ENCODE measurements at places on chromosomes 3 and 15. TPM values are rescaled to one million over a fixed set of nuclear protein-coding genes. Genes with fewer than 3 reads are reported as not detected.

GRCh38 chr3:194315965-194316361, 35.2 kb downstream of the CPN2 start:
- DNase-seq: no peak

The TMEM41A gene
- 33.6 TPM for total RNA-seq

The BMF gene
- 2.1 TPM for total RNA-seq

DNA sequence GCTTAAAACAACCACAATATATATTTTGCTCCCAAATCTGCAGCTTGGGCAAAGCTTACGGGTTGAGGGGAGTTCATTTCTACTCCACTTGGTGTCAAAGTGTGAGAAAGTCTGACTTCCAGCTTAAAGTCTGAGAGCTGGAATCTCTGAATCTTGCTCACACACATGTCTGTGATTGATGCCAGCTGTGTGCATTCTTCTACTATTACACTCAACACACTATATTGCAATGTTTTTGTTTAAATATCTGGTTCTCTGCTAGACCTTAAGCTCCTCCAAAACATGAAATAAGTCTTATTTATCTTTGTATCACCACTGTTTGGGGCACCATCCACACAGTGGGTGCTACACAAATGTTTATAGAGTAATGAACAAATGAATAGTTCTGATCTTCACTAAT, 36.7 kb upstream of the SECISBP2L start:
- no peak for DNase-seq

The EFCC1 gene
- 0.80 TPM for total RNA-seq

- no peak for DNase-seq
These were observed 59.4 kb upstream of the TIMP4 start for GRCh38 chr3:12218161-12218560.

DNA sequence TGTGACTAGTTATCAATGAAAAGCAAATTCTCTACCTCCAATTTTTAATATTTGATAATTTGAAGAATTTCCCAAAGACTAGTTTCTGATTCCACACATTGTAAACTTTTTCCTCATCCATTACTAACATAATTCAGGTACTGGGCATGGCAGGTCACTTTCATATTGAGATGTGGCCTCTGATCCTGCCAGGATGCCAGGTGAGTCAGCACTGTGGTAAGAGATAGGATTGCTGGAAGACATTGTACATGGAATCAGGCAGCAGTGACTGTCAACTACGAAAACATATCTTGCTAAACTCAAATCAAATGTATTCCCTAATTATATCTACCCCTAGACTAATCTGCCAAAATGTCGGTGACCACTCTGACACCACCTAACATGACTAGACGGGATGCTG, 33.2 kb upstream of the POU1F1 start:
- no peak for DNase-seq

The ASB14 gene
- not detected for total RNA-seq

The RETNLB gene
- total RNA-seq: not detected

GRCh38 chr15:38992930-38993329, 428.3 kb upstream of the RASGRP1 start:
- DNase-seq: no peak

GRCh38 chr15:99324082-99324620, 72.9 kb downstream of the LRRC28 start:
- DNase-seq: no peak

DNA sequence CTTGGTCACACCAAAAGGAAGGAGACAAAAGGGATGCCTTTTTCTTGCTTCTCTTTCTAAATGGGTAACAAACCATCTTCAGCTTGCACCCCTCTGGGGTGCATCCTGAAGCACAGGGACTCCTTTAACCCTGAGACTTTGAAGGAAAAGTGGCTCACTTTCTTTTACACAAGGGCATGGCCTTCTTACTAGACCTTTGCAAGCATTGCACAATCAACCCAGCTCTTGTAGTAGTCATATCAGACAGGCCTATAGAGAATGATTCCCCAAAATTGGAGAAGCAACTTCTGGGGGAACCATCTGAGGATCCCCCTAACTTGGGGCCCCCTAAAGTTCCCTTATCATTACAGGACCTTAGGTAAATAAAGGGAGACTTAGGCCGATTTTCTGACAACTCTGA, 56.1 kb upstream of the GK5 start:
- DNase-seq: no peak

The MNS1 gene
- not detected for total RNA-seq

DNA sequence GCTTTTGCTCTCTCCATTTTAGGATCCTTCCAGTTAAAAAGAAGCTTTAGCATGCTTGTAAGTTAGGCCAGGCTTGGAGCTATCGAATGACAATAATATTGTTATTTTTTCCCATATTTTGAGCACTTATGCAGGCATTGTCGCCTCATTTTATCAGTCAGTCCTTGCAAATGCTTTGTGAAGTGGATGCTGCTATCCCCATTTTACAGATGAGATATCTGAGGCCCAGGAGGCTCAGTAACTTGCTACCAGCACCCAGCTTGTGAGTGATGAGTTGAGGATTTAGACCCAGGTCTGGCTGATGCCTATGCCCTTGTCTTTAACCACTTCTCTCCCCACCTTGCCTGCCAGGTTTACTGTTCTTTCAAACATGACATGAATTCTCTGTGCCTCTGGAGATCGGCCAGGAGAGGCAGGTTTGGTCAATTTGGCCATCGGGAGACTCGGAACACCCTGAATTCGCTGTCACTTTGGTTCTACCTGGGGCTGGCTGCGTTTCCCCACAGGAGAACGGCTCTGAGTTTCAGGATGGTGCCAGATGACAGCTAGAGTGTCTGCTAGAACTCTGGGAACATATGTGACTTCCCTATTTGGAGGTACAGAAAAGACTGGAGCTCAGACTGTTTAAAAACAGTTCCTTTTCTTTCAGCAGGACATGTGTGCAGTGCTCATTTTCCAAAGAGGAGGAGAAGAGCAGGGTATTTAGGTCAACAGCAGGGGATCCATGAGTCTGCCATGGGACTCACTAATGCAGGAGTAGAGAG, 25.5 kb upstream of the ZNF710 start:
- no peak for DNase-seq

DNA sequence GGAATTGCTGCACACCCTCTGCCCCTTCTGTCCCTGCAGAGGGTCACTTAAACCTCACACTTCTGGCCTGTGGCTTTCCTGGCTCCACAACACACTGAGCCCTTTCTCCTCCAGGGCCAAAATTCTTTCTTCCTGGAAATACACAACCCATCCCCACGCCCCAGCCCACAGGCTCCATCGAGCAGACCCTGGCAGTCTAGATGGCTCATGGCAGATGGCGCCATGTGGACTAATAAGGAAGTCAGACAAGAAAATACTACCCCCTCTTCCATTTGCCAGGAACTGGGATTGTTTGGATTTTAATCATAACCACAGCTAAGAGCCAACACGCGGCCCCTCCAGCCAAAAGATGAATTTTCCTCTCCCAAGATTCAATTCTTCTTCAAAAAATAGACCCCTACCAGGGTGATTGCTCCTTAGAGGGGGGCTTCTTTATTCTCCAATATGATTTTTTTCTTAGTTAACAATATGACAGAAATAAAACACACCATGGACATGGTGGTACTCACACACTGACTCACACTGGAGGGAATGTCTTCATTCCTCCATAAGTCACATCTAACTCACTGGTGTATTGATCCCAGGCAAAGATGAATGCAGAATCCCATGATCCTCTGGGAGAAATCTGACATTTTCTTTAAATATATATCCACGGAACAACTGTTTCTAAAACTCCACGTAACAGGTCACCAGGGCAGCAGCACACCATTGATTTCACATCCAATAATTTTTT, 111.5 kb downstream of the NTRK3 start:
- no peak for DNase-seq

The TUBGCP4 gene
- 12.3 TPM for total RNA-seq

DNA sequence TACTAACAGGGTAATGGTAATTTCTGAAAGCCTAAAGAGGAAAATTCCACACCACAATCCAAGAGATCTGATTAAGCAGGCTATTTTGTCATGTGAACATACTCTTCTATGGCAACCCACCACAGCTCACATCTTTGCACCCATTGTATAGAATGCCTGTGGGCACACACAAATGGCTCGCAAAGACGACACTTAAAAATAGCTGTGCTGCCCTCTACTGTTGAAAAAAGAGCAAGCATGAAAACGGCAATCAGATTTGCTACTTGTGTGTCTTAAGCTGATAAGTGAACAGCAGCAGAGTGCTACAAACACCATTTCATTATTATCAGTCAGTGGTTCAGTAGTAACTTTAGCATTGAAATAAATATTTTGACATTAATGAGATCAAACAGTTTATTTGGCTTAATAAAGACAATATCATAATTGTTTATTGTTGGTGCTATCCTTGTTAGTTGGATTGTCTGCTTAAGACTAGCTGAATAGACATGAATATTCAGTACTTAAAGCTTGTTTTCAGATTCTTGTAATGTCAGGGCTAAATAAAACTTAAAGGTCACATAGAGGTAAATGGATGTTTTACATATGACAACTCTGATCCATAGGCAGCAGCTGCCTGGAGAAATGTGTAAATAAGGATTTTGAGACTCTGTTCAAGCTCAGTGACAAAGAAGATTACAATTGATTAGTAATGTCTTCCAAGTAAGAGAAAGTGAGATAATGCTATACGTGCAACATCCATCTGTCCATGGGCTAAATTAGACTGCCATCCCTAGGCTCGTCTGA, 199.1 kb downstream of the LRRN1 start:
- DNase-seq: no peak

The CCRL2 gene
- 0.32 TPM for total RNA-seq

DNA sequence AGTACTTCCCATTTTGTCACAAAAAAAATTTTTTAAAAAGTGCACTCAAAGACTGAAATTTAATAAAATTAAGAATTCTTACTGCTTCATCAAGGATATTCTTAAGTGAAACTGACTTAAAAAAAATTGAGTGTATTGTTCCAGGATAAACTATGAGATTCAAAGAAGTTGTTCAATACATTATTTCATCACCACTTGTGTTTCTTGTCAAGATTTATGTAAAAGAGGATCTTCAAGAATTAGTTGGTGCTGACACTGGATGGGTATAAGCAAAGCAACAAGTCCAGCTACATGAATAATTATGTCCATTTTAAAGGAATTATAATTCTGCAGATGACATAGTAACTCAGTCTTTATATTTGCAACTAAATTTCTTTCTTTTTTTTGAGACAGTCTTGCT, 4.3 kb upstream of the AP4E1 start:
- no peak for DNase-seq

GRCh38 chr15:25178835-25179672, 224.3 kb downstream of the SNRPN start:
- DNase-seq: peak; percentile 6

DNA sequence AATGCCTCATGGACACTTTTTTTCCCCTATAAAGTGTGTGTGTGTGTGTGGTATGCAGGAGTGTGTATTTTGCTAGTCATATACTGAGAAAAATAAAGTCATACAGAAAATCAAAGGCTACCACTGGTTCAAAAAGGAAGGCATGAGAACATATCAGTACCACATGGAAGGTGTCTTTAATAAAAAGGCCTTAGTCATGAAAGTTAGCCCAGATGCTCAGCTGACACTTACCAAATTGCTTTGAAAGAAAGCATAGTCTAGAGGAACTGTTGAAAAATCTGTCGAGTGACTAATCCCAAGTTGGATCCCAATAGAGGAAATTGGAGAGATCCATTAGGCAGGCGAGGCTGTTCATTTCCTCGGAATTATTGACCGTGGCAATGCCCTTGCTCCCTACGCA, 432.9 kb upstream of the CFAP20DC start:
- no peak for DNase-seq

- DNase-seq: no peak
These were observed 28.7 kb upstream of the CMC1 start for GRCh38 chr3:28212681-28213080.

DNA sequence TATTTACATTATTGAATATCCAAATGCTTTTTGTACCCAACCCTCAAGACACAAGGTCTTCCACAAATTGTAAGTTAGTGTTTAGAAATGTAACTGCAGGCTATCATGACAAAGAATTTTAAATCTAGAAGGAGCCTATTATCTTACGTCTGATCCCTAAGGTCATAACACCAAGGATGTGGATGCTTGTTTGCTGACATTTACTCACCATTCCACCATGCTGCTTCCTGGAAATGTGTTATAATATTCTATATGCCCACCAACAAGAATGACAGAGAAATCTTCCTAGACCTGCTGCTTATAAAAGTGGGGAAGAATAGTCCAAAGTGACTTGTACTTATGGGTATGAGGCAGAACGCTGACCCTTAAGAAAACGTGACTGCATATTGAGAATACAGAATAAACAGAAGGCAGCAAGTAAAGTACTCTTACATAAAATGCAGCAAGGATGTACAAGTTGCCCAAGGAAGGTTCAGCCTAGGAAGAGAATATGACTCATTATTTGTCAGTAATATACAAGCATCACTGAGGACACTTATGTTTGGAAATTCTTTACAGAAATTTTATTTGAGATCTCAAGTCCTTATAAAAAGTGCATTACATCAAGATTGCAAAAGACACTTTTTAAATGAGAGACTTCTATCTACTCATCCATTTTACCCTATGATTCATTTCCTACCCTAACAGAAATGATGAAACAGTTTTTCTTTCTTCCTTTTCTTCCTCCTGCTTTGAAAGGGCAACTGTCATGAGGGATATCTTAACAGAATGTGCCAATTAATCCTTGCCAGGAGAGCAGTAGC, 59.6 kb downstream of the ESYT3 start:
- no peak for DNase-seq

- DNase-seq: peak; percentile 77
These were observed 35.9 kb upstream of the PPP2R3A start for GRCh38 chr3:135929670-135930069.

GRCh38 chr3:65379223-65379622, 659.5 kb downstream of the MAGI1 start:
- no peak for DNase-seq

DNA sequence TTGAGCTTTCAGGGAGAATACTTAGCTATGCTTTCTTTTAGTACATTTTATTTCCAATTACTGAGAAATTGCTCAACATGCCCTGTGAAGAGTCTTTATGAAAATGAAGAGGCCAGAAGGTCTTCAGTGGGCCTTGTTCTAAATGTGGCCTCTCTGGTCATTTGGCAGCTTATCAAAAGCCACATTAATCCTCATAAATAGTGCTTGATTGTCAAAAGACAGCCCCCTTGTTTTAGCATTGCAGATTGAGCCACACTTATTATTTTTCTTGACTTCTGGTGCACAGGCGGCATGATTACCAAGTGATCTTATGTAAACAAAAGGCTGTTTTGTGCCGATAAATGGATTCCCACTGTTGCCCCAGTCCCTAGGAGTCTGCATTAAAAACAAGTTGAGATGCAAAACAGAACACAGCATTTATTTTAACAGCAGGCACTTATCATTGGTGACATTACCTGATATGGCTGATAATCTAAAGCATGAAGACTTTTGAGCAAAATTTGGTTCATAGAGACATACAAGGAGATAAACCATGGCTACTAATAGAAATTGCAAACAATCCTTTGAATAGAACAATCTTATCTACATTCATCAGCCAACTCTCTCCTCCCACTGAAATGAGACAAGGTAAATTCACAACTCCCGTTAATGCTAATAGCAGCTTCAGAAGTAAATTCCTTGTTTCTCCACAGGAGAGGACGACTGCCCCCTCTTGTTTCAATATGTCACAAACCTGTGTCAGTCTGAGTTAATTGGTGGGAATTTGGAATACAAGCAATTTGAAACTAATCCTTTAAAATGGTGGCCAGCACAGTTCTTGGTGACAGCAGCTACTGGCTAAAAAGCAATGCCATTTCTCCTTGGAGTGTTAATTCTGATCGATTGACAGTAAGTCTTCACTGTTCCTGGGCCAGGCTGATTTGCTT, 194.3 kb downstream of the NSUN3 start:
- DNase-seq: no peak
